ENCODE measurements at places on chromosomes 2 and 18. TPM values are rescaled to one million over a fixed set of nuclear protein-coding genes. Genes with fewer than 3 reads are reported as not detected.
A peak's percentile ranks its signal among the peaks of the same experiment; 100 is the strongest.

Gene RPS27A
- 1,344 TPM for polyA plus RNA-seq

Gene ST6GAL2
- polyA plus RNA-seq: not detected

- DNase-seq: no peak
Measured at GRCh38 chr2:145927131-145927950, 1407.4 kb upstream of the ZEB2 start.

- no peak for DNase-seq
Measured at GRCh38 chr18:23122334-23123229, 12.7 kb upstream of the CABLES1 start.

Gene CCDC150
- 4.3 TPM for polyA plus RNA-seq

DNA sequence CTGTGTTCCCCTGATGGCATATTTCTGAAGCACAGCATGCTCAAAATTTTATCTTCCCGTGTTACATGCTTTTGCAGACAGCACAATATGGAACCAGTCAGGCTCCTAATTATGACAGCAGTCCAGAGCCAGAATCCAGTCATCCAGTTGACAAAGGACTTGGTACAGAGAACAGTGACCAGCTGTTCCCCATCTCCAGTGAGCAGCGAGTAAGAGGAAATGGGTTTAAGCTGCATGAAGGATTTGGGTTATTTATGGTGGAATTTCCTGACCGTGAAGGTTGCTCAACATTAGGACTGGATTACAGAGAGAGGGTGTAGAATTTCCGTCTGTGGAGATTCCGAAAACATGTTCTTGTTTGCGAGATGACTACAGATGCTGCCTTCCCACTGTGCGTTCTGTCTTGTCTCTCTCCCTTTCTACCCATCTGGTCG lies 24.4 kb downstream of the SGPP2 start:
- DNase-seq: peak; percentile 44

Gene BCL11A
- polyA plus RNA-seq: 1.0 TPM

Gene DNAH6
- 0.09 TPM for polyA plus RNA-seq

Gene CCDC178
- polyA plus RNA-seq: not detected

GRCh38 chr2:219422952-219423534 lies 4.9 kb downstream of the DES start:
- DNase-seq: no peak

DNA sequence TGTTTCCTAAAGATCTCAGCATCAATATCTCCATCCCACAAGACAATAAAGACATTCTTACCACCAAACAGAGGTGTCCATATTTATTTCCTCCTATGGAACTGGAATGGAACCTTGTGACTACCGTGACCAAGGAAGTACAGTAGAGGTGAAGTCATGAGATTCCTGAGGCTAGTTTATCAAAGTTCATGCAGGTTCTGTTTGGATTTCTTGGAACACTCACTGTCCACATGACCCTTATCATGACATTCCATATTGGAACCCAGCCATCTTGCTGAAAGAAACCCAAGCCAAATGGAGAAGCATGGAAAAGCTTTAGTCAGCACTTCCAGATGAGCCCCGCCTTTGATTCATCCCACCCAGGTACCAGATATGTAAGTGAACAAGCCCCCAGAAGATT lies 516.0 kb upstream of the POU3F3 start:
- DNase-seq: no peak

Gene GLI2
- polyA plus RNA-seq: 26.0 TPM

DNA sequence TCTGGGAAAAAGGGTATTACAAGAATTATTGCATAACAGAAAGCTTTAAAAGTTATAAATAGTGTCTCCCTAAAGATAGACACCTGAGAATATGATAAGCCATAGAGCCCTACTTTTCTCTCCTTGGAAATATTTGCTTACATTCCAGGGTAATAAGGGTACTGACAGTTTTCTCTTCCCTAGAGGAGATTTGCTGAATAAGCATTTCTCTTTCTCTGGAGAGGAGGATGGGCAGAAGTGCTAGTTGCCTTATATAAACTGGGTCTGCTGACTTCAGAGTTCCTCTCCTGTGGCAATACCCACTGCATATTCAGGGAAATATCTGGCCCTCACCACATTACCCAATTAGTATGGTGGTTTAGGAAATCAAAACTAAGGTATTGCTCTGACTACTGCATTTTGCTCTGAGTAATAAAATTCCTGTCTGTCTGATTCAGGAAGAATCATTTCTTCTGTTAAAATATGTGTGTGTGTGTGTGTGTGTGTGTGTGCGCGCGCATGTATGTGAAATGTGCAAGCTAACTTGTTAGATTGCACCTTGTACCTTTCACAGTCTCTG lies 1391.3 kb downstream of the DSC3 start:
- DNase-seq: peak; percentile 53

- no peak for DNase-seq
Measured at GRCh38 chr2:151729415-151729811, 4.9 kb downstream of the NEB start.

DNA sequence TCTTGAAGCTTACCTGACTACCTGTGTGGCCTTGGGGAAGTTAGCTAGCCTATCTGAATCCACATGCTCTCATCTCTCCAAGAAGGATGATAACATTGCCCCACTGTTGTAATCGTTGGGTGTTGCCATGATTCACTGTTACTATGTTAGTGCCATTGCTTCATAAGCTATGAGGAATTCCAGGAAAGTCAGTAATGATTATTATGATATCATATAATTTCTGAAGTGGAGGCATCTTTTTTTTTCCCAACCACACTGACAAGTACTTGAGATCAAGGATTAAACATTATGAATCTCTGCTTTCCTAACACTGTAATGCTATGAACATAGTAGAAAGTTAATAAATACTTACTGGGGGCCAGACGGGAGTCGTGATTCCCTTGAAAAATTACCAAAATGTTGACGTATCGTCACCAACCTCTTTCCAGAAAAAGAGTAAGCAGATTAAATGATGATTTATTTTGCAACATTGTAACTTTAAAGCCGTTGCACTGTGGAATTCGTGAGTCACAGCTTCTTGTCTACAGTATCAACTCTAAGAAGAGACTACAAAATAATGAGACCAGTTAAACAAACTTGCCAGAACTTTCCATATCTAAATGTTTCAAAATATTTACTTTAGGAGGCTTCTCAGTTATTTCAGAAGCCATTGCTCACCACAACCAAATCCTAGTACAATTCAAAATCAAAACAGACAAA lies 459.9 kb downstream of the PIK3C3 start:
- DNase-seq: no peak

- no peak for DNase-seq
Measured at GRCh38 chr2:86825036-86825692, 34.5 kb upstream of the CD8A start.

Gene ANKRD53
- 1.0 TPM for polyA plus RNA-seq

DNA sequence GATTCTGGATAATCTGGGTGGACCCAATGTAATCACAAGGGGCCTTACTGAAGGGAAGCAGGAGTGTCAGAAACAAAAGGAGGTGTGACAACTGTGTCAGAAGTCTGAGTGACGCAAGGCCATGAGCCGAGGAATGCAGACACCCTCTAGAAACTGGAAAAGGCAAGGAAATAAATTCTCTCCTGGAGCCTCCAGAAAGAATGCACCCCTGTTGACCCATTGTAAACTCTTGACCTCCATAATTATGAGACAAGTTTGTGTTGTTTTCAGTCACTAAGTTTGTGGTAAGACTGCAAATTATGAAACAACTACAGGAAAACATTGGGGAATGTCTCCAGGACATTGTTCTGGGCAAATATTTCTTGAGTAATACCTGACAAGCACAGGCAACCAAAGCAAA lies 47.3 kb upstream of the B3GNT7 start:
- DNase-seq: no peak

Gene LYG2
- not detected for polyA plus RNA-seq

Gene RESP18
- polyA plus RNA-seq: not detected

- DNase-seq: peak; percentile 92
Measured at GRCh38 chr2:109126501-109126860, 2.5 kb upstream of the SH3RF3 start.

GRCh38 chr18:61062258-61062657 lies 271.0 kb upstream of the CDH20 start:
- no peak for DNase-seq

Gene SMYD5
- polyA plus RNA-seq: 17.8 TPM

- DNase-seq: no peak
Measured at GRCh38 chr2:24957221-24957620, 14.5 kb downstream of the DNAJC27 start.

DNA sequence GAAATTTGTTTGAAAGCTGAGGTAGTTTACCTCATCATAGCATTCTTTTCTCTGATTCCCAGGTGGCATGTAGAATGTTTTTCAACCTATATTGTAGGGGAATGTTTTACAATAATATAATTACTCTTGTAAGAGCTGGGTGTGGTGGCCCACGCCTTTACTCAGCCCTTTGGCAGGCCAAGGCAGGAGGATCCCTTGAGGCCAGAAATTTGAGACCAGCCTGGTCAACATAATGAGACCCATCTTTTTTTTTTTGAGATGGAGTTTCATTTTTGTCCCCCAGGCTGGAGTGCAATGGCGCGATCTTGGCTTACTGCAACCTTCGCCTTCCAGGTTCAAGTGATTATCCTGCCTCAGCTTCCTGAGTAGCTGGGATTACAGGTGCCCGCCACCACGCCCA lies 3.6 kb downstream of the USP39 start:
- DNase-seq: no peak

DNA sequence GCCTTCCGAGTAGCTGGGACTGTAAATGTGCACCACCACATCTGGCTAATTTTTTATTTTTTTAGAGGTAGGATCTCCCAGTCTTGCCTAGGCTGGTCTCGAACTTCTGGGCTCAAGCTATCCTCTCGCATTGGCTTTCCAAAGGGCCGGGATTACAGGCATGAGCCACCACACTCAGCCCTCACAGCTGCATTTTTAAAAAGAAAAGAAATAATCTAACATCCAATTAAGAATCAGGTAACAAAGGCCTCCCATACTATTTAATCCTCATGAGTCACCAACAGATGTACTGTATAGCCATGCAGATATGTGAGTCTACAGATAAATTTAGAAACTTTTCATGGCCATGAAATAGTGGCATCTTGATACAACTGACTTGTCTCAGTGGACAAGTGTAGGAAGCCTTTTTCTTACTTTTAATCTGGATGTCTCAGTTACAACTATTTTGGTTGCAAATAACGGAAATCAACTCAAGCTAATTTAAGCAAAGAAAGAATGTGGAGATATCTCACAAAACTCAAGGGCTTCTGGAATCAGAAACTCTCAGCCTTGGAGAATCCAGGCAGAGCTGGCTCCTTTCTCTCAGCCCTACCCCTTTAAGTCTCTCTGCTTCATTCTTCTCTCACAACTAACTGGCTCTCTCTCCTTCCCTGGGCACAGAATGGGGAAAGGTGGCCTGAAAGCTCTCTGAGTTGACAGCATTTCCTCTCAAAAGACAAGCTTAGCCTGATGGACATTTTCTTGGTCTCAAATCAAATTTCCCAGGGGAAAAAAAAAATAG lies 12.8 kb upstream of the PPM1B start:
- DNase-seq: peak; percentile 74

- DNase-seq: no peak
Measured at GRCh38 chr2:2254206-2254605, 76.9 kb downstream of the MYT1L start.

- DNase-seq: no peak
Measured at GRCh38 chr18:1094409-1094808, 189.7 kb downstream of the ADCYAP1 start.

Gene WIPF1
- 14.2 TPM for polyA plus RNA-seq

- DNase-seq: no peak
Measured at GRCh38 chr2:135279209-135279608, 227.1 kb downstream of the RAB3GAP1 start.

All from IMR-90 (cell line).